RCC 7860 (cell line): ENCODE measurements at places on chromosomes 5 and 9.

GRCh38 chr5:119187776-119188529 lies 117.1 kb downstream of the DMXL1 start:
- DNase-seq, result no peak

DNA sequence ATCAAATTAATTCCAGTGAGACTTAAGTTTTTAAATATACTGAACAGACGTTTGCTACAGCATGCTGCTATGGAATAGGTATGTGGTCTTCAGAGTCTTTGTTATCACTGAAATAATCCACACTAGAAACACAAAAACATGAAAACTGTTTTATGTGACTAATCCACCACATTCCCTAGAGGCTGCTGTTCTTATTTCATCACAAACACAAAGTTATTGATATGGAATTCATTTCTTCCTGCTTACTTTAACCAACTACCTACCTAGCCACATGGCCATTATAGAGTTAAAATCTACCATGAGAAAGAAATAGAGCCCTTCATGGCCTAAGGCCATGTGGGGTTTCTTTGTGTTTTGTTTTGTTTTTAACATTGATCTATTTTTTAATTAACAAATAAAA lies 232.3 kb upstream of the PTGER4 start:
- DNase-seq, result no peak

- DNase-seq, result no peak
These were observed 183.9 kb downstream of the BRINP1 start for GRCh38 chr9:119185298-119185697.

- DNase-seq, result no peak
These were observed 149.5 kb upstream of the PANK3 start for GRCh38 chr5:168728546-168729211.

DNA sequence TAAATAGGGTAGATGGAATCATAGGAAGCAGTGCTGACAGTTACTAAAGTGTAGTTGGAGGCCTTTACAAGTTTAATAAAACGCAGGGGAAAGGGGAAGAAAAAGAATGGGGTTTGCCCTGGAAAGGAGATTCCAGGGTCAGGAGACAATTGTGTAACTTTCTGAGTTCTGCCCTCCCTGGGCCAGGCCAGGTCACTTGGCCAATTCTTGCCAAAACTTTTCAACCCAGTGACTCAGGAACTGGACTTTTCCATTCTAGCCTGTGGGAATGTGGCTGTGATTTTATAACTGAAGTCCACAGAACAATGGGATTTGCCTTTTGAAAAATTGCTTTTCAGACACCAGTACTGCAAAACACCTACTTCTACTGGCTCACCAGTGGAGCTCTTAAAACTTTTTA lies 289.8 kb upstream of the ANKRD55 start:
- DNase-seq, result no peak

GRCh38 chr9:37026931-37027581 lies 7.0 kb downstream of the PAX5 start:
- no peak for DNase-seq

DNA sequence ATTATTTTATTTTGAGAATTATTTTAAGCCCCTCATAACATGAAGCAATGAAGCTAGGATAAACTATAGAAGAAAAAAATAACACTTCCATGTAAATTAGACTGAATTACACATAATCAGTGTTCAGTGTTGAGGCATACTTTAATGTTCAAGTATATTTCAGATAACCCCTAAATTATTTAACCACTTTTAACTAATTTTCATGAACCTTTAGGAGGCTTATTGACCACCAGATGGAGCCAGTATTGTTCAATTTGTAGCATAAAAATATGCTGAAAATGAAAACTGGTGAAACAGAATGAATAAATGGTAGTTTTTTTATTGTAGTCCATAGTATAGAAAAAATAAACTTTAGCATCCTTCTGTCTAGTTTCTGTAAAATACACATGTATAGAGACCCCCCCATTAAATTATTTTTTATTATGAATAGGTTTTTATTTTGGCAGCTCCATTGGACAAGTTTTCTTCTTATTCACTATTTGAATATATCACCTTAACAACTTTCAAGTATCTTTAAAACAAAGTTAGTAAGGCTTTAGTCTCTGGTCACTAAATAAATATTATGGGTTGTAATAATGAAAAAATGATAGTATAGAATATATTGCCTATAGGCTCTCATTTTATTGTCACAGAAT lies 190.1 kb downstream of the CWC27 start:
- DNase-seq, result no peak

- no peak for DNase-seq
These were observed 364.7 kb downstream of the PRELID2 start for GRCh38 chr5:145470396-145470979.

DNA sequence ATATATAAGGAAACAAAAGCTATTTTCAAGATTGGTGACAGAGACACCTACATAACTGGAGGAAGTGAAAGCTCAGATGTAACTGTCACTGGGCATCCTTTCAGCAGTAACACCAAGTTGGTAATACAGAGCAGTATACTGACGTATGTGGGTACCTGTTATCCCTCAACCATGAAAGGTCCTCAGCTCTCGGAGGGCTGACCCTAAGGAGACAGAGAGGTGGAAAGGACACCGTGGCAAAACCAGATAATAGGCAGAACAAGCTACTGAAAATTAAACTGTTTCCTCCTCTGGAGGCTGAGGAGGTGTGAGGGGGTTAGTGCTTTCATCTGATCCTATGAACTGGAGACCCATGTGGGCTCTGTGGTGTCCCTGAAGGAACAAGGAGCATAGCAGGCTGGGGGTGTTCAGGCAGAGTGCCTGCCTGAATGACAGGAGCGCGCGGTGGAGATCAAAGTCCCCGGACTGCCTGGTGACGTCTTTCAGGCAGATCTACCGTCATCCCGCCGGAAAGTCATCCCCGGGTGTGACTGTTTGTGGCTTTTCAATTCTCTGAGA lies 130.2 kb upstream of the FSTL4 start:
- DNase-seq, result no peak
